G401 (cell line): ENCODE measurements at places on chromosomes 11 and 22.

DNA sequence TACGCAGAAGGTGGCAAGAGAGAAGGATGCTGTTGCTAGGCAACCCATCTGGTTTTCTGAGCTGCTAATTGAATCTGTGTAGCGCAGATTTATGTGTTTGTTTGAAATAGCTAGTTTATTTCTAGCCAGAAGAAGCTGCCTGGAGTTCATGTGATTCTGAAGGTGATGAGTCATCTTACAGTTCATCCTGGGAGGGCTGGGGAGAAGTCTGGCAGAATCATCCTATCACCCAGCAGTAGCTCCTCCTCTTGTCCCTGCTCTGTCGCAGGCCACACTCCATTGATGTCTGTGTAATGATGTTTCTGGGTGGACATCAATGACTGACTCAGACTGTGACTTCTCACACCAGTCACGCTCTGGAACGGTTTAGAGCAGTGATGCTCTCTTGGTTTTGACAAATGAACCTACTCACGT, 4.8 kb upstream of the FBXO7 start:
- peak; percentile 10 for DNase-seq

DNA sequence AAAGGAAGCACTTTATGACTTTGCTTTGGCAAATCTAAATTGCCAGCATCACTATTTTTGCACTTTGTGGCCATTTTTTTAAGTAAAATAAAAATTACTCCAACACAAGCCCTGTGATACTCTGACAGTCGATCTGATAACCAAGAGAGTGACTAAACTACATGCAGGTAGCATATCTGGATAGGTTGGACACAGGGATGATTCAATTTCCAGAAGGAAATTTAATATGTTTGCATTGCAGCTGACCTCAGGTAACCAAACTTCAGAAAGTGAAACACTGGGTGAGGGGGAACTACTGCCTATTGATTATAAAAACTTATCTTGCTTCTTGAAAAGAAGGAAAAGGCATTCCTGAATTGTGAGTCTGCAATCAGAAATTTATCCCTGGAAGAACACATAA, 13.9 kb downstream of the OR5B3 start:
- no peak for DNase-seq

- DNase-seq: no peak
Observed at GRCh38 chr22:30680991-30681770, 13.5 kb upstream of the OSBP2 start.

- no peak for DNase-seq
Observed at GRCh38 chr11:110318638-110319404, 22.4 kb upstream of the RDX start.
